ENCODE measurements at places on chromosomes 16 and 17.

DNA sequence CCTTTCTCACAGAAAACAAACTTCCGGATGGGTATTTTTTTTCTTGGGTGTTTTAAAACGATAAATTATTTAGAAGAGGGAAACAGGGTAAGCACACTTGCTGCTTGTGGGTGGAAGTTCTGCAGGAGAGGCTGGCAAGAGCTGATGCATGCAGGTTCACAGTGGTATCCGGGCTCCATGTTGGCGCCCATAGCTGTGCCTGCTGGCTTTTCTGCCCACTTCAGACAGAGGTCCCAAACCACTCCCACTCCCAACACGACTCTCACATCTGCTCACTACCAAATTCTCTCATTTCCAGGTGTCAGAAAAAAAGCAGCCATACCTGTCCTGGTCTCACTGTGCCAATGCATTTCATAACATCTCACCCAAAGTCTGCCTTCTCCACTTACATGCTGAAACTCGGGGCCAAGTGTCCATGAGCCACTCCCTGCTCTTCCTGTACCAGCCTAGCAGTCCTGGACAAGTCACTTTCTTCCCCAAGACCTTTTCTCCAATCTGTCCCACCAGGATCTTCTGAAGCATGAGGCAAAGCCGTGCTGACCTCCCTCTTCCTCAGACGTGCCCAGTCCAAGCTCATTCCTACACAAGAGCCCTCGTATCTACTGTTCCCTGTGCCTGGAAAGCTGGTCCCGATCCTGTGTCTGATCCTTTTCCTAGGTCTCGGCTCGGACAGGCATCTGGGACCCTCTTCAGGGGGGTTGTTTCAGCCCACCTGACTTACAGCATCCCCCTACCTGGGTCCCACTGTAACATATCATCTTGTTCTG lies 1.5 kb downstream of the CD300LF start:
- no peak for DNase-seq

DNA sequence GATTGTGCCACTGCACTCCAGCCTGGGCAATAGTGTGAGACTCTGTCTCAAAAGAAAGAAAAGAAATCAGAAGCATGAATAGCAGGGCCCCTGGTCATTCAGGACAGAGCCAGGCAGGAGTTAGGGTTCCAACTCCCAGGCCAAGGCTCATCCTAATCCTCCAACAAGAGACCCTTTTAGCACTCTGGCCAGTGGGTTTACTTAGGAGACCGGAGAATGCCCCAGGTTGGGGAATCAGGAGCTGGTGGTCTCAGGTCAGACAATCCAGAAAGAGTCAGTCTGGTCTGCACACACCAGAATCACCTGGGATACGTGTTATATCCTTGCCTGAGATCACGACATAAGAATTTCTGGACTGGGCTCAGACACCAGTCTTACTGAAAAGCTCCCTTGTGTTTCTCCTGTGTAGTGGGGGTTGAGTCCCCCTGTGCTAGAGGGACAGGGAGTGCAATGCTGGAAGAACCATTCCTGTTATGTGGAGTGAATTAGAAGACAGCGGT lies 48.7 kb downstream of the CCDC42 start:
- DNase-seq, result no peak

DNA sequence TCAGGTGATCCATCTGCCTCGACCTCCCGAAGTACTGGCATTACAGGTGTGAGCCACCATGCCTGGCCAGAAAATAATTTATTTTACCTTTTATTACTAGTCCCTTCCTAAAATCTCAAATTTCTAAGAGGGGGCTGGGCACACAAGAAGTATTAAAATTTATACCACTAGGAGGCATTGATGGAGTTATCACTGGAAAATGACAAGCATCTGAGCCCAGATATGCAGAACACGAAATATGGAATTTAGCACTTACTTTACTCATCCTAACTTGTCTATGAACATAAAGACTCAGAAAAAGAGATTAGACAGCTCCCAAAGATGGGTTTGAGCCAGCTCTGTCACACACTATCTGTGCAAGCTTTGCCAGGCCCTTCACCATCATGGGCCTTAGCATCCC lies 46.4 kb downstream of the STAT5A start:
- no peak for DNase-seq

DNA sequence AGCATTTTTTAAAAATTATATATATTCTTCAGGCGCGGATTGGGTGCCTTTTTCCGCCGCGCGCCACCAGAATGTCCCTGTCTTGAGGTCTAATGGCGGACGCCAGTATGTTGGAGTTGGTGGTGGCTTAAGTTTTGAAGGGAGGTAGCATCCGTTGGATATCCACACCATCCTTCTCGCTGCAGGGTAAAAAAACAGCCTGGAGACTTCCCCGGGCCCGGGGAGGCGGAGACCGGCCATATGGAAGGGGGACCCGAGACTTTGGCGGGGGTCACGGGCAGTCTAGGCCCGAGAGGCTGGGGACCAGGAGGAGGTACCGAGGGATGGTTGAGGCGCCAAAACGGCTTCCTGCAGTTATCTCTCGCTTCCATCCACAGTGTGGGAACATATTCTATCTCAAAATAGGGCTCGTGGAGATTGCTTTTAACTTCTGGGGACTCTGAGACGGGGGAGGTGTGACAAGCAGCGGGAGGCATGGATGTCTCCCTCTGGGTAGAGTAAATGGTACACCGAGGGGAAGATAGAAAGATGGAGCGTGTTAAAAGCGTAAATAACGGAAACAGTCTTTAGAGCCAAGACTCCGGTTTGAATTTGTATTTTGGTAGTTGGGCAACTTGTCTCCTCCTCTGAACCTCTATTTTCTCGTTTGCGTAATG lies at the start of gene SF3B3:
TSS of gene SF3B3 (plus strand) at position 74 of the 656 bp plus-strand sequence. CDS start 2,841 bp downstream, outside the sequence.
- DNase-seq, result peak; percentile 89

GRCh38 chr17:59617156-59617732 lies 2.5 kb upstream of the CLTC start:
- no peak for DNase-seq

All from KBM-7 (cell line).